ELR (cell line): ENCODE measurements at places on chromosomes 2 and 18.

GRCh38 chr2:134760385-134760784, 41.6 kb upstream of the TMEM163 start:
- no peak for DNase-seq

DNA sequence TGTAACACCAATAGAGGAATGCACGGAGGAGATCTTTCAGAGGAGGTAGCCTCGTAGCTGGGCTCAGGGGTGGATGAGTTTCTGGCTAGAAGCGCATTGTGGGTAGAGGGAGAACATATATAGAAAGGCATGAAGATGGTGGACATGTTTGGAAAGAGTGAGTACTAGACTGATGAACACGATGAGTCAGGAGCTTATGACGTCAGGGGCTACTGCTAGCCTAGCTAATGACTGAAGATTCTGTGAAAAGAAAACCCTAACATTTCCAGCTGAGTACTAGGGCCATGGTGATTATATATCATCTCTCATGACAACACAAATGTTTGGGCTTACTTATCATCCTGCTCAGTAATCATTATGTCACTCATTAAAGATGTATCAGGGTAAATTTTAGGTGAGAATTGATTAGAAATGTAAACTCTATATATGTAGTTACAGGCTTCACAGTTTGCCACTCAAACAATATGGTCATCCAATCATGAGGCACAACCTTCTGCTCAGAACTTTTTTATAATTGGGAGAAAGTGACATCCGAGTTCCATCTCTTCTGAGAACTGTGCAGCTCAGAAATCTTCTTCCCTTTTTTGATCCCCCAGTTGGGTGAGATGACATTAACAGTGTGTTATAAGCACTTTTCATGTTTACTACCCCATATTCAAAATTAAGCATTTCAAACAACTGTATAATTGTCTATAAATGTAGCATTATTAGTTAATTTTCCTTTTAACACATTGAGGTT, 22.2 kb upstream of the IL1RN start:
- DNase-seq = peak; percentile 57

- DNase-seq = peak; percentile 85
Observed at GRCh38 chr2:234550511-234551107, 53.7 kb upstream of the ARL4C start.

GRCh38 chr2:112572005-112572404, 12.4 kb upstream of the CHCHD5 start:
- no peak for DNase-seq

- DNase-seq = no peak
Observed at GRCh38 chr18:45349467-45349866, 265.8 kb upstream of the SLC14A2 start.
